Stomach (tissue), 19 donors: ENCODE measurements at places on chromosomes 3 and 15. TPM values are rescaled to one million over a fixed set of nuclear protein-coding genes. Genes with fewer than 3 reads are reported as not detected.

The WDR49 gene
- not detected for total RNA-seq

The IMP3 gene
- 112 TPM for total RNA-seq

The TMEM40 gene
- not detected for total RNA-seq

The EBLN2 gene
- not detected for total RNA-seq

DNA sequence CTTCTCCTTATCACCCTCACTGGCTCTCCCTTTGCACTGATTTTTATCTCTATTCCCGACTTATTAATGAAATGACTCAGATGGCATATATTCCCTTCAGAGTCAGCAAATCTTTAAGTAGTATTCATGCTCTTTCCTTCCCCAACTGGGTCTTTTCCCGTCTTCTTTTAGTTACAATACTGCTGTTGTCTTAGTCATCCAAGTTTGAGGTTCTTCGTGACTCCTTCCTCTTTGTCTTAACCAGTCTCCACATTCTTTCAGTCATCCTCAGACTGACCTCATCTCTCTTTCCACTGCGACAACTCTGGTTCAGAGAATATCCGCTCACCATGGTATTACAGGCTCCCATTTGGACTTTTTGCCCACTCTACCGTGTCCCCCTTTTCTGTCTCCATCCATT is 12.4 kb downstream of the WDR5B start:
- peaks cover 59% of the 10 kb centered on the region for H3K36me3 ChIP-seq
- H3K27me3 ChIP-seq: no peaks in the 10 kb centered on the region
- no peak overlapping the region for H3K4me3 ChIP-seq
- no peak overlapping the region for H3K27ac ChIP-seq

GRCh38 chr15:98441599-98441998 is 206.7 kb upstream of the IGF1R start:
- no peak overlapping the region for H3K27ac ChIP-seq
- peaks cover 5% of the 10 kb centered on the region for H3K4me1 ChIP-seq
- H3K4me3 ChIP-seq: no peak overlapping the region
- DNase-seq: no peak
- no peaks in the 10 kb centered on the region for H3K27me3 ChIP-seq

DNA sequence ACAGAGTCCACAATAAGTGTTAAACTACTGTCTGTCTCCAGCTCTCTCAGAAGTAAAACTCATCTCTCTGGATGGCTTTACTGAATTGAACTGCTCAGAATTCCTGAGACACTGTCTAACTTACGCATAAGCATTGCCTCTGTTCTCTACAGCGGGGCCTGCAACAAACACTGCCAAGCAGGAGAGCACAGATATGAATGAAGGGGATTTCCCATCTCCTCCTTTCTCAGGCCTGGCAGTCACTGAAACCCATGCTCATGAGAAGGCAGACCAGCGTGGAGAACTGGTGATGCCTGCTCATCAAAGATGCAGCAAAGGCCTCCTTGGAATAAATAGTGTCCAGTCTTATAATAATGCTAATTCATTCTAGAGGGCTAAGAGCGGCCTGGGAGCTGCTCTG is 10.3 kb downstream of the RASGRP1 start:
- no peak overlapping the region for H3K4me3 ChIP-seq
- DNase-seq: no peak
- no peaks in the 10 kb centered on the region for H3K36me3 ChIP-seq
- H3K27ac ChIP-seq: no peak overlapping the region
- H3K4me1 ChIP-seq: no peaks in the 10 kb centered on the region
- no peaks in the 10 kb centered on the region for H3K27me3 ChIP-seq

GRCh38 chr15:79677241-79677640 is 219.6 kb downstream of the MTHFS start:
- H3K4me3 ChIP-seq: no peak overlapping the region
- H3K36me3 ChIP-seq: no peaks in the 10 kb centered on the region
- H3K4me1 ChIP-seq: peaks cover 2% of the 10 kb centered on the region
- H3K27me3 ChIP-seq: no peaks in the 10 kb centered on the region

The ISLR2 gene
- not detected for total RNA-seq

- no peak for DNase-seq
- H3K27me3 ChIP-seq: no peaks in the 10 kb centered on the region
- H3K4me1 ChIP-seq: no peaks in the 10 kb centered on the region
- H3K27ac ChIP-seq: no peak overlapping the region
- H3K36me3 ChIP-seq: no peaks in the 10 kb centered on the region
These were observed 53.0 kb upstream of the PCSK6 start for GRCh38 chr15:101542306-101543025.

The VPS33B gene
- total RNA-seq: 1.2 TPM

The GP5 gene
- total RNA-seq: 0.18 TPM

The TPRG1 gene
- total RNA-seq: 3.5 TPM

GRCh38 chr3:100155128-100155527 is 40.8 kb upstream of the FILIP1L start:
- no peak overlapping the region for H3K27ac ChIP-seq
- no peaks in the 10 kb centered on the region for H3K4me1 ChIP-seq
- H3K4me3 ChIP-seq: no peak overlapping the region
- DNase-seq: no peak
- H3K27me3 ChIP-seq: no peaks in the 10 kb centered on the region

The STRIT1 gene
- total RNA-seq: not detected

The LEO1 gene
- 9.8 TPM for total RNA-seq

The MITF gene
- 22.7 TPM for total RNA-seq

DNA sequence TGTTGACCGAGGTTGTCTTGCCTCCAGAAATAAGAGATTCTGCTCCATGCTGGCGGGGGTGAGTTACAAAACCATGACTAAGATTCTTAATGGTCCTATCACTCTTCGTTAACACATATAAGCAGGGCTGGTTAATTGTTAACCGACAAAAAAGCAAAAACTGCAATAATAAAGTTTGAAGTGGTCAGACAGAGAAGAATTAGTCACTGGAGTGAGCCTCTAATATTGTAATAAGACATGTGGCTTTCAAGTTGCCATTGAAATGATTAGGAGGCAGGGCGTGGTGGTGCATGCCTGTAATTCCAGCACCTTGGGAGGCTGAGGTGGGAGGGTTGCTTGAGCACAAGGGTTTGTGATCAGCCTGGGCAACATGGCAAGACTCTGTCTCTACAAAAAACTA is 78.4 kb upstream of the NR2F2 start:
- H3K4me1 ChIP-seq: no peaks in the 10 kb centered on the region
- no peaks in the 10 kb centered on the region for H3K27me3 ChIP-seq
- DNase-seq: no peak
- peaks cover 8% of the 10 kb centered on the region for H3K36me3 ChIP-seq

The DUOXA2 gene
- 119 TPM for total RNA-seq

- H3K27ac ChIP-seq: no peak overlapping the region
- H3K4me1 ChIP-seq: peaks cover 16% of the 10 kb centered on the region
- no peak overlapping the region for H3K4me3 ChIP-seq
- H3K36me3 ChIP-seq: no peaks in the 10 kb centered on the region
- no peak for DNase-seq
These were observed 75.1 kb downstream of the LDHAL6B start for GRCh38 chr15:59281699-59282098.
